ENCODE measurements at places on chromosomes 1 and 21.

DNA sequence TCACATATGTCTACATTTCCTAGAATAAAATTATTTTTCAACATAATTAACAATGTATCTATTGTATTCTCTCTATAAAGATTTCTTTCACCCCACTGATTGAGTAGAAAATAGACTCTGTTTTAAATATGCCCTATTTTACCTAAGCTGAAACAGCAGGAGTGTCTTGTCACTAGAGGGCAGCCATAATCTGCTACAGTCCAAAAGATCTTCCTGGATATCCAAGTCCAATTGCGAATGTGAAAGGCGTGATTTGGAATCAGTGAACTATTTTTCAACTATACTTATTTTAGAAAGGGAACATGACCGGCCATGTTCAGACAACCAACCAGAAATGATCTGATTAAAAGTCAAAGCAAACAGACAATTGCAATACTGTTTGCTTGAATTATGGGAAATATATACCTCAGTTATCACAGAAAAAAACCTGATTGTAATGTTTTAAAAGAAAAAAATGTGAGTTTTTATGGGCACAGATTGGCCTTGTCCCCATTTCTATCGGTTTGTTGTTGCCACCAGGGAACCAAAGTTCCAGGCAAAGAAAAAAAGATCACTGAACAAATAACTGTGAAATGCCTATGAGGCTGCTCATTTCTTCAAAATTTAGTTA is 1211.0 kb upstream of the ADGRL4 start:
- no peak for DNase-seq

GRCh38 chr1:2268285-2269056 is 40.4 kb downstream of the SKI start:
- DNase-seq = no peak

- no peak for DNase-seq
Observed at GRCh38 chr21:22855581-22855980, 1857.4 kb downstream of the NCAM2 start.

GRCh38 chr1:115365738-115366137 is 27.7 kb upstream of the NGF start:
- no peak for DNase-seq

- no peak for DNase-seq
Observed at GRCh38 chr21:37579356-37579755, 212.8 kb downstream of the DYRK1A start.

DNA sequence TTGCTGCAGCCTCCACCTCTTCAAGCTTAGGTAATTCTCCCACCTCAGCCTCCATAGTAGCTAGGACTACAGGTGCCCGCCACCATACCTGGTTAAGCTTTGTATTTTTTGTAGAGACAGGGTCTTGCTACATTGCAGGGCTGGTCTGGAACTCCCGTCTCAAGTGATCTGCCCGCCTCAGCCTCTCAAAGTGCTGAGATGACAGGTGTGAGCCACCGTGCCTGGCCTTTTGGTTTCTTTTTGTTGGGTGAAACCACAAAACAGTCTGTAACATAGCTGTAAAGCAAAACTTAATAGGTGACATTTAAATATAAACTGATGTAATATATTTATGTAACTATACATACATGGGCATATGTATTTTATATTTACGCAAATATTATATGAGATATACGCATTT is 3.1 kb upstream of the DNAJC11 start:
- no peak for DNase-seq

DNA sequence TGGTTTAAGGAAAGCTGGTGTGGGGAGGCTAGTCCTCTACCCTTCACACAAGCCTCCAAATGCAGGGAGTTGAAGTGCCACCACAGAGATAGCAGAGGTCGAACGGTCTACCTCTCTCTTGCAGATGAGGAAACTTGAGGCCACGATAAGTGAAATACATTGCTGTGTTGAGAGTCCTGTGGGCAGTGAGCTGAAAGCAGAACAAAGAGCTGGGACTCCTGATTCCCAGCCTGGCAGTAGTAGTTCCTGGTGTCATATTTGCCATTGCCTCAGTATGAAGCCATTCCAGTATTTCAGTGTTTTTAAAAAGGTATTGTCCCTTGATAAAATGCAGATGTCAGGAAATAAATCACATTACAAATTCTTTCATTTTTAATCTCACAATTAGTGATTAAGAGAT is 28.6 kb downstream of the AK4 start:
- no peak for DNase-seq

- no peak for DNase-seq
Observed at GRCh38 chr1:225700164-225700821, 47.4 kb upstream of the ENAH start.

Data from stimulated activated CD8-positive, alpha-beta memory T cell treated with anti-CD3 and anti-CD28 coated beads, Interleukin-12 subunit alpha, Interleukin-12 subunit beta, amount 100 ng/mL, for 1 hour (primary cell).